ENCODE measurements at places on chromosomes 7 and 10. TPM values are rescaled to one million over a fixed set of nuclear protein-coding genes. Genes with fewer than 3 reads are reported as not detected.

The SH2D4B gene
- polyA plus RNA-seq = 0.08 TPM

The RBP3 gene
- polyA plus RNA-seq = 0.13 TPM

The ZNF727 gene
- 0.16 TPM for polyA plus RNA-seq

The FAM204A gene
- 68.1 TPM for polyA plus RNA-seq

DNA sequence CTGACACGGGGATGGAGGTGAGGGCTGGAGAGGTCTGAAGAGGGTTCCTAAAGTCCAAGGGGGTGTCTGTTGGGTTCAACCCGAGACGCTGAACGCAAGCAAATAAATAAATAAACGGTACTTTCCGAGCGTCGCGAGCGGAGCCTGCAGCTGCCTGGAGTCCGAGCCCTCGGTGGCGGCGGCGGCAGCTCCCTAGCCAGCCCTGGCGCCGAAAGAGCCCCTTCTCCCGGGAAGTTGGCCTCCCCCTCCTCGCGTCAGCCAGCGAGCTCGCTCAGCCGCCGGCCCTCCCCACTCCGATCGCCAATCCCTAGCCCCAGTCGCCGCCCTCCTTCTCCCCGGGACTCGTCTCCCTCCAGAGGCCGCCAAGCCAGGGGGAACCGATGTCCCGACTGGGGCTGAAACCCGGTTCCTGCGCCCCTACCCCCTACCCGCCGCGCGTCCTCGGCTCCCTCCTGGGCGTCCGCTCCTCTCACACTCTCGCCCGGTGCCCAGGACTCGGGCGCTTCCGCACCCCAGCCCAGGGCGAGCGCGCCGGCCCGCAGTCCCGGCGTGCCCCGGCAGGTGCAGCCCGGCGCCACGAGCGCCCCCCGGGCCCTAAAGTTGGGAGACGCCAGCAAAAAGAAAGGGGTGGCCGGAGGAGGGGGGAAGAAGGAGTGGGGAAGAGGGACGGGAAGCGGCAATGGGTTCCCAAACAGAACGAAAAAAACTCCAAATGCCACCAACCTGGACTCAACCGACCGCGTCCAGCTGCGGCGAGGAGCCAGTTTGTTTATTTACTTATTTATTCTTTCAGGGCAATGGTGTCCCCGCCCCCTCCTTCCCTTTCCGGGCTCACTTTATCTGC is at the start of gene GFRA1:
Gene GFRA1, minus strand, starts transcription at position 767 of the 844 bp plus-strand sequence. CDS start 1,177 bp downstream, outside the sequence.
- no peak for DNase-seq

DNA sequence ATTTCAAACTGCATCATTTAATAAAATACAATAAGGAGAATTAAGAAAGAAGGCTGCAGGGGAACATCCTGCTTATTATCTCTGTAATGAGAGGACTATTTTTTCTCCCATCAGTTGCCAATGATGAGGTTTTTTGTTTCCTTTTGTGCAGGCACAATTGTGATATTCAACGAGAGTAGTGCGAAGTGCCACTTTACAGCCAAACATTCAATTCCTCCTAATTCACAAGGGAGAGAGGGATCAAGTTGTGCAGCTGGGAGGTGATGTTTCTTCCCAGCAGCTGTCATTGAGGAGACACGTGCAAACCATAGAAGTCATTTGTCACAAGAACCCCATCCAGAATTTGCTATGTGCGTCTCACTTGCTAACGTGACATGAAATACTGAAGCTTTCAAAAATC is 81.6 kb upstream of the ICA1 start:
- DNase-seq = no peak

DNA sequence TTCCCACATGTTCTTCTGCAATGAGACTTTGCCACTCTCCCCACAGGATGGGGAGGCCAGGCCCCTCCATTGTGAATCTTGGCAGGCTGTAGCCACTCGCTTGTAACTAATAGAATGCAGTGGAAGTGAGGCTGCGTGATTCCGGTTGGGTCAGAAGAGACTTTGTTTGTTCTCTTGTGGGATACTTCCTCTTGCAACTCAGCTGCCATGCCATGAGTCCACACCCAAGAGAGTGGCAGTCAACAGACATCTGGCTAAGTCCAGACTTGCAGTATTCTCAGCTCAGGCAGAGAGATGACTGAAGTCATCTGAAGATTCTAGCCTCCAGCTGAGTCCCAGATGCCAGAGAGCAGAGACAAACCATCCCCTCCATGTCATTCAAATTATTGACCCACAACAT is 153.4 kb upstream of the GDF10 start:
- no peak for DNase-seq

DNA sequence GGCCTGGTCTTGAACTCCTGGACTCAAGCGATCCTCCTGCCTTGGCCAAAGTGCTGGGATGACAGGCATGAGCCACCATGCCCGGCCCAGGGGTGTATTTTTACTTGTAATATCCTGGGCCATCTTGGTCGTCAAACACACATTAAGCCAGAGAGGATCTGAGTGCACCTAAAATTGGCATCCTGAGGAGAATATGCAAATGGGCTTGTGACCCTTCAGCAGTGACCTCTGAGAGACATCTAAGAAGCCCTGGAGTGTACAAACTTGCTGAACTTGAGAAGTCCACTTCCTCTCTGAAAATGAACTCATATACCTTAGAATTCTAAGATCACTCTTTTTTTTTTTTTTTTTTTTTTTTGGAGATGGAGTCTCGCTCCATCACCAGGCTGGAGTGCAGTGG is 372.0 kb upstream of the C7orf33 start:
- DNase-seq = no peak

DNA sequence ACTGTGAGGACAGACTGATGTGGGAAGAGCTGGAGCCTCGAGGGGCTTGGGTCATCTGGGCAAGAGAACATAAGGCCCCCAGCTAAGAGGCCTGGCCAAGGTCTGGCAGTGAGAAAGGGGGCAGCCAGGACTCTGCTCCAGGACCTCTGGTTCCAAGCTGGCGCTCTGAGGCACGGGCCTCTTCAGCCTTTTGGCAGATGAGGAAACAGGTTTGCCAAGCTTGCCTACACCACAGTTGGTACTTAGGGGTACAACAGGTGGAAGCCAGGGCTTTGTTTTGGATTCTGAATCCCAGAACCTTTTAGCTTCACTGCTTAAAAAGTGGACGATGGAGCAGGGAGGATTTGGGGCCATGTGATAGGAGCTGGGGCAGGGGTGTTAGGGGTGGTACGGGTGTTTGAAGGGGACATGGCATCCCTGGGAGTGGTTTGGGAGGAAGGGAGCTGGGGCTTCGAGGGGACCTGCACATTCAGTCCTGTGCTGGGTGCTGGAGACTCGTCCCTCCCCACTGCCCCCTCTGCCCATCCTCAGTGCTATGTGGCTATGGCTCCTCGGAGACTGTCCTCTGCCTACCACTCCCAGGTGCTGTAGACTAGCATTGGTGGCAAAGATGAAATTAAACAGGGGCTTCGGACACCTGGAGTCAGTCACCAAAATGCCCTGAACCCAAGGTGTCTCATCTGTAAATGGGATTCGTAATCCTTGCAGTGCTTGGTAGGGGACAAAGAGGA is 30.3 kb downstream of the ZNF775 start:
- DNase-seq = no peak

DNA sequence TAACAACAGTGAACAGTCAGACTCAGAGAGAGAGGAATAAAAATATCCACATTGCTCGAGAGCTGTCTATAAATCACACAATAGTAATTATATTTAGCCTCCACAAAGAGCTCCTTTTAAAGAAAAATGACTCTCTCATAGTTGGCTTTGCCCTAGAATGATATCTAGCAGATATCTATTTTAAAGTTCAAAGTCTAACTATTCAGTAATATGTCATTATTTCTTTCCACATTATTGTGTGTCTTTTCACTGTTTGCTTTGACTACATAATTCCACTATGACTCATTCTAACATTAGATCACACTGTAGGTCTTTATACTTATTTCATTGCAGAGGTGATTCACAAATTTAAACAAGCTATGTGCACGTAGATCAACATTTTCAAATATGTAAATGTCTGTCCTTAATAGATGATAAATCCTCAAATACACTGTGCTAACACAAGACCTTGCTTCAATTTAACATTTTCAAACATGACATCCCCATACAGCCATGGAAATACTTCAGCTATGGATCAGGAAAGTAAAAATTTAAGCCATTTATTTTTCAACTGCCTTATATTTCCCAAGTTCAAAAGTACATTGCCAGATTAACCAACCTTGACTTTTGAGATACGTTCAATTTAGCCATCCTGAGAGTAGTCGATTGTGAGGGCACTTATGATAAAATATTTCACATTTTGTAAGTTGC is 99.9 kb upstream of the AKR1E2 start:
- no peak for DNase-seq

DNA sequence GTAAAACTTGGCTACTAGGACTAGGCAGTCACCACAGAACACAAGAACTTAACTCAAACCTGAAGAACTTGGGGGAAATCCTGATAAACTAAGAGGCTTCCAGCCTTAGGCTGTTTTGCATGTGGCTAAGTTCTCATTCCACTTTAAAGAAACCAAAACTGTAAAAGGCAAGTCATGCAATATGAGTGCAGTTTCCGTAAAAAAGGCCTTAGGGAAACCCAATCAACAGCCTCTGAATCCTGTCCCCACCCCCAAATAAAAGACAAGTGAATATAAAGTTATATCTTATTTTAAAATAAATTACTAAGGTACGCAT is 95.1 kb downstream of the USP6NL start:
- no peak for DNase-seq

- no peak for DNase-seq
Observed at GRCh38 chr10:55858730-55859129, 502.3 kb downstream of the ZWINT start.
